Activated CD4-positive, alpha-beta T cell treated with anti-CD3 and anti-CD28 coated beads for 36 hours (primary cell): ENCODE measurements at places on chromosomes 13 and 19. TPM values are rescaled to one million over a fixed set of nuclear protein-coding genes. Genes with fewer than 3 reads are reported as not detected.

DNA sequence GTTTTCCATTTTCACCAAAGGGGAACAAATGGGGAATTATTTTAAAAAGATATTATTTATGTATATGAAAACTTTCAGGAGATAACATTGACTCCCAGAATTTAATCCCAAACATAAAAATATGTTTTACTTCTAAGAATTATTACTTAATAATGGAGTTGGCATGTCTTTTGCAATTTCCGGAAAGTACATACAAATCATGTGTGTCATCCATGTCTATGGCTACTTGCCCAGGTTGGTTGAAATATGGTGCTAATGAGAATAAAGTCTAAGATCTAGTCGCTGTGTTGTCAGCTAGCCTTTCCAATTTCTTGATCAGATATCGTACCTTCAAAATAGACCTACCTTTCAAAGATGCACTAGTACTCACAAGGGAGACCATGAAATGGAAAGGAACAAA is 1003.2 kb upstream of the PCDH20 start:
- H3K27me3 ChIP-seq: no peaks in the 10 kb centered on the region
- no peak overlapping the region for H3K4me3 ChIP-seq
- no peaks in the 10 kb centered on the region for H3K4me1 ChIP-seq
- no peak for DNase-seq

Gene ZNF254
- 8.8 TPM for total RNA-seq

Gene TNFRSF19
- total RNA-seq: not detected

GRCh38 chr19:42529248-42529764 is 1.0 kb upstream of the CEACAM1 start:
- no peaks in the 10 kb centered on the region for H3K27me3 ChIP-seq
- H3K36me3 ChIP-seq: no peaks in the 10 kb centered on the region
- peak overlapping the region; percentile 94 for H3K27ac ChIP-seq
- peak; percentile 81 for DNase-seq
- H3K4me3 ChIP-seq: peak overlapping the region; percentile 60

Gene GNG7
- 1.1 TPM for total RNA-seq

DNA sequence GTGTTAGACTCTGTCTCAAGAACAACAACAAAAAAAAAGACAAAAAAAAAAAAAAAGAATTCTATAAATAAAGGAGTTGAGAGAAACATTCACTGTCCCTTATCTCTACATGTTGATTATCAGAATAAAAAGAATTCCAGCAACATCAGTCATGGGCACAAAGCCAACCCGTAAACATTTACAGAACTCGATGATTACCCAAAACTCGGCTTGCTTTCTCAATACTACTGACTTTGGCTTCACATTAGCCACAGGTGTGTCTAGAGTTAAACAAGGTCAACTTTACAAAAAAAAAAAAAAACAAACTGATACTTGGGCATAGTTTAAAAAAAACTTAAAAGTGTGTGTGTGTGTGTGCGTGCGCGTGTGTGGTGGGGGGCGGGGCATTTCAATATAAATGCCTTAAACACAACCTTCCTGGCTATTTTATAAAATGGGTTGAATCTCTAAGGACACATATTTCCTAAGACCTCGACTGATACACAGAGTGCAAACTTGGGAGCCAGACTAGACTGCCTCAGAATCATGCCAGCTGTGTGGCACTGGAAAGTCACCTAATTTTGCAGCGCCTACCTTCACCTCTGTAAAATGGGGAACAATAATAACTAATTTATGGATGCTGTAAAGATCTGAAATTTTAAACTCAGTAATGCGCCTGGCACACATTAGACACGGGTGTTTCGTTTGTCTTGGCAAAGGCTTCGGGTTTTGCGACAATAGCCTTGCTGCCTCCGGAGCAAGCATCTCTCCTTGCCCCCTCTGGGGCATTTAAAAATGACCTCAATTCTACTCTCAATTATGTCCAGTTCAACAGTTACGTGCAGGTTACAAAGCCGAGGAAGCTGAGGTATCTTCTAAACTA is 922 bp downstream of the EBPL start:
- H3K27me3 ChIP-seq: no peaks in the 10 kb centered on the region
- peaks cover 25% of the 10 kb centered on the region for H3K36me3 ChIP-seq
- H3K4me3 ChIP-seq: peak overlapping the region; percentile 87
- peak overlapping the region; percentile 84 for H3K27ac ChIP-seq

DNA sequence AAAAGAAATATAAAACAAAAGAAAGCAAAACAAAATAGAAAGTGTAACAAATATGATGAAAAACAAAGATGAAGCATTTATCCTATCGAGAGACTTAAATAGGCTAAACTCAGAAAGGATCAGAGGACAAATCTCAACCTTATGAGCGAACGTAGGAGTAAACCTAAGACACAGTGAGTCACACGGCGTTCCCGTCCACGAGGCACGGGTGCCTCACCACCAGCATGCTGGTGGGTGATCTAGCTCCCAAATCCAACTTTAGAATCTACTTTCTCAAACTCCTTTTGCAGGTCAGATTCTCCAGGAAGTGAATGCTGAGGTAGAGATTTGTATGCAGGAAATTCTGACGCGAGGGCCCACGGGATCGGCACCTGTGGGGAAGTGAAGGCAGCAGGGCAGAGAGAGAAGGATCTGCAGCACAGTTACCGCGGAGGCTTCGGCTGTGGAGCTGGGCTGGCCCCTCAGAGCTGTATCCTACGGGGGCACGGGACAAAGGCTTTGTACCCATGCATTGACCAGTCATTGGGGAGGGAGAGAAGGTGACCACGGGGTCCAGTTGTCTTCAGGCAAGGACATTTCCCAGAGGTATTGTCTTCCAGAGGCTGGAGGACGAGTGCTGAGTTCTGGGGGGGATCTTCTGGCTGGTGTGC is 7.5 kb upstream of the MIER2 start:
- no peaks in the 10 kb centered on the region for H3K36me3 ChIP-seq
- peaks cover 2% of the 10 kb centered on the region for H3K4me1 ChIP-seq
- no peaks in the 10 kb centered on the region for H3K27me3 ChIP-seq
- no peak for DNase-seq
- no peak overlapping the region for H3K27ac ChIP-seq

Gene DAND5
- 0.25 TPM for total RNA-seq

DNA sequence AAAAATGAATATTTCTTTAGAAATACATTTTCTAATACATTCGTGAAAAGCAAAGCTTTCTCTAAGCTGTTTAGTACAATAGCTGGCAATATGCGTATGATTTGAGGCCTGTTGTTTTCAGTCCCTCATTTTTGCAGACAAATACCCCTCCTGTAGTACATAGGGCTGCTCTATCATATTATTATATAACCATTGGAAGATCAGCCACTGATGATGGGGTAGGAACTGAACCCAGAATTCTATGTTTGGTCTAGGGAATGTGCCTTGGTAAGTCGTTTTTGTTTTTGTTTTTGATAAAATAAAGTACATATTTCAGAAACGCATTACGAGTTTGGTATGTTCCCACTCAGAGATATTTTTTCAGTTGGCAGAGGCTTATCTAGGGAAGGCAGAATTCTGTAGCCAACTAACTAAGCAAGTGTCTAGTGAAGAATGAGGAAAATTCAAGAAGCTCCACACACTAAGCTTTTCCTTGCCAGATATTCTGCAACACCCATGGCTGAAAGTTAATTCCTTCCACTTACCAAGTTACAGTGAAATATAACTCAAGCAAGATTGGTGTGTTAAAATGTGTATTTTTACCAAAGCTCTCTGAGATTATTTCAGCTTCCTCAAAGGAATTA is 656.9 kb upstream of the MIR17HG start:
- no peak overlapping the region for H3K27ac ChIP-seq
- H3K4me1 ChIP-seq: no peaks in the 10 kb centered on the region
- DNase-seq: no peak
- no peaks in the 10 kb centered on the region for H3K27me3 ChIP-seq
- no peak overlapping the region for H3K4me3 ChIP-seq

DNA sequence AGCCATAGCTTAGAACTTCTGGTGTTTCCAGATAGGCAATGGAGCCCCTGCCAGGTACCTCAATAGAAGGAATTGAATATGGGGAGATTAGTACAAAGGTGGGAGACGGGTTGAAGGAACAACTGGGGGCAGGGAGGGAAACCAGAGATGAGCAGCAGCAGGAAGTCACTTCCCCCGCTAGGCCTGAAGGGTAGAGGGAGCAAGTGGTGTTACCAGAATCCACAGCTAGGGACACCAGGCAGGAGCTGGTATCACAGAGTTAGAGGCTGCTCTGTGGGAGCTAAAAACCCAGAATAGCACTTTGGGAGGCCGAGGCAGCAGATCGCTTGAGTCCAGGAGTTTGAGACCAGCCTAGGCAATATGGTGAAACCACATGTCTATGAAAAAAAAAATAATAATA is 15.3 kb upstream of the HNRNPUL1 start:
- H3K27me3 ChIP-seq: no peaks in the 10 kb centered on the region
- no peak overlapping the region for H3K4me3 ChIP-seq
- H3K36me3 ChIP-seq: no peaks in the 10 kb centered on the region

GRCh38 chr19:28884786-28885476 is 328.0 kb downstream of the UQCRFS1 start:
- no peak for DNase-seq
- peaks cover 10% of the 10 kb centered on the region for H3K27me3 ChIP-seq

Gene PIP5K1C
- 14.6 TPM for total RNA-seq

DNA sequence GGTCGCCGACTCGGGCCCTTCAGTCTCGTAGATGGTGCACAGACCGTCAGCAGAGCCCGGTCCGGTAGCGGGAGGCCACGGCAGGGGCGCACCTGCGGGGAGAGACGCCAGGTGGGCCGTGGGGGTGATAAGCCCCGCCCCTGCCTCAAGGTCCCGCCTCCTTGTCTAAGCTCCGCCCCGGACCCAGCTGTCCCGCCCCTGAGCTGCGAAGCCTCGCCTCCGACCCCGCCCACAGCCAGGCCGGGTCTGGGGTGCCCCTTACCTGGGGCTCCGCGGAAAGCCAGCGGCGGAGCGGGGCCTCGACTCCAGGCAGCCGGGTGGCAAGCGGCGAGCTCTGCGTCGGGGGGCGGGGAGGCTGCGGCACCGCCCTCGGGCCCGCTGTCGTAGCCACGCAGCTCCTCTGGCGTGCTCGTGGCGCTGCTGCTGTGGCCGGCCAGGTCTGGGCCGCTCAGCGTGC is 4.7 kb downstream of the PRR36 start:
- no peaks in the 10 kb centered on the region for H3K36me3 ChIP-seq
- no peak overlapping the region for H3K27ac ChIP-seq
- peaks cover 27% of the 10 kb centered on the region for H3K27me3 ChIP-seq
- peak; percentile 90 for DNase-seq
- peak overlapping the region; percentile 57 for H3K4me3 ChIP-seq
- peaks cover 47% of the 10 kb centered on the region for H3K4me1 ChIP-seq

Gene ANKLE1
- 2.9 TPM for total RNA-seq

- no peak overlapping the region for H3K27ac ChIP-seq
- H3K4me1 ChIP-seq: no peaks in the 10 kb centered on the region
- no peaks in the 10 kb centered on the region for H3K36me3 ChIP-seq
Measured at GRCh38 chr13:107961849-107962608, 253.3 kb downstream of the LIG4 start.

- no peak for DNase-seq
- no peaks in the 10 kb centered on the region for H3K36me3 ChIP-seq
- H3K27ac ChIP-seq: no peak overlapping the region
- no peaks in the 10 kb centered on the region for H3K4me1 ChIP-seq
- H3K27me3 ChIP-seq: no peaks in the 10 kb centered on the region
- no peak overlapping the region for H3K4me3 ChIP-seq
Measured at GRCh38 chr13:53749306-53749705, 720.7 kb downstream of the OLFM4 start.

- no peaks in the 10 kb centered on the region for H3K27me3 ChIP-seq
Measured at GRCh38 chr13:112887151-112887550, 81.9 kb upstream of the MCF2L start.

Gene CYP2F1
- not detected for total RNA-seq

Gene IER2
- total RNA-seq: 118 TPM

GRCh38 chr19:31903979-31904378 is 441.4 kb upstream of the ZNF507 start:
- DNase-seq: no peak
- no peaks in the 10 kb centered on the region for H3K4me1 ChIP-seq
- H3K27ac ChIP-seq: no peak overlapping the region
- no peaks in the 10 kb centered on the region for H3K36me3 ChIP-seq

DNA sequence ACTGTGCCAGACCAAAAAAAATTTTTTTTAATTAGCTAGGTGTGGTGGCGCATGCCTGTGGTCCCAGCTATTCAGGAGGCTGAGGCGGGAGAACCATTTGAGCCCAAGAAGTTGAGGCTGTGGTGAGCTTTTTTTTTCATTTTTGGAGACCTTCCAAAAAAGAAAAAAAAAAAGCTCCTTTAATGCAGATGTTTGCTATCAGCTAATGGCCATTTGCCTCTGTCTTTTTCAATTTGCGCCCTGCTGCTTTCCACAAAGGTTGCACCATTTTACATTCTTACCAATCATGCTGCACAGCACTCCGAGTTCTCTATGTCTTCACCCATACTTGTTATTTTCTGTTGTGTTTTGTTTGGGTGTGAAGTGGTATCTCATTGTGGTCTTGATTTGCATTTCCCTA is 15.6 kb upstream of the SMARCA4 start:
- H3K27me3 ChIP-seq: no peaks in the 10 kb centered on the region
- DNase-seq: no peak
- H3K36me3 ChIP-seq: no peaks in the 10 kb centered on the region
- peaks cover 7% of the 10 kb centered on the region for H3K4me1 ChIP-seq
- H3K27ac ChIP-seq: no peak overlapping the region

Gene KLK4
- total RNA-seq: not detected

DNA sequence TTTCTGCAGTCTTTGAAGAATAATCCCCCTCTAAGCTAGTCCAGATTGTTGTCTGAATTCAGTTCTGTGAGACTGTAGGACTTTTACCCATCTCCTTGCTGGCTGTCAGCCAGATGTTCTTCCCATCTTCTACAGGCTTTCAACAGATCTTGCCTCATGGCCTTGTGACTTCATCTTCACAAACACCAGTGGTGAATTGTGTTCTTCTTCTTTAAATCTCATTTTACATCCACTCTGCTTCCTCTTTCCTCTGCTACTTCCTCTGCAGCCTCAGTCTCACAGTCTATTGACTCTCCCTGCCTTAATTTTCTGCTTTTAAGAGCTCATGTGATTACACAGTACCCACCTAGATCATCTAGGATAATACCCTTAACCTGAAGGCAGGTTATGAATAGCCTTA is 859.0 kb upstream of the SLITRK1 start:
- no peak overlapping the region for H3K4me3 ChIP-seq
- no peak overlapping the region for H3K27ac ChIP-seq
- H3K36me3 ChIP-seq: no peaks in the 10 kb centered on the region
- H3K27me3 ChIP-seq: no peaks in the 10 kb centered on the region

Gene ATP1A3
- 1.8 TPM for total RNA-seq

- H3K36me3 ChIP-seq: no peaks in the 10 kb centered on the region
- peaks cover 3% of the 10 kb centered on the region for H3K27me3 ChIP-seq
- DNase-seq: no peak
- H3K4me1 ChIP-seq: no peaks in the 10 kb centered on the region
- no peak overlapping the region for H3K4me3 ChIP-seq
Measured at GRCh38 chr13:80654638-80655249, 313.8 kb upstream of the SPRY2 start.

Gene OR1M1
- not detected for total RNA-seq

Gene MCF2L
- 8.7 TPM for total RNA-seq

GRCh38 chr13:27130979-27131623 is 40.5 kb downstream of the USP12 start:
- H3K4me1 ChIP-seq: peaks cover 89% of the 10 kb centered on the region
- H3K36me3 ChIP-seq: peaks cover 41% of the 10 kb centered on the region
- H3K4me3 ChIP-seq: peak overlapping the region; percentile 24
- peak; percentile 87 for DNase-seq
